ENCODE measurements at places on chromosomes 3 and 15.

DNA sequence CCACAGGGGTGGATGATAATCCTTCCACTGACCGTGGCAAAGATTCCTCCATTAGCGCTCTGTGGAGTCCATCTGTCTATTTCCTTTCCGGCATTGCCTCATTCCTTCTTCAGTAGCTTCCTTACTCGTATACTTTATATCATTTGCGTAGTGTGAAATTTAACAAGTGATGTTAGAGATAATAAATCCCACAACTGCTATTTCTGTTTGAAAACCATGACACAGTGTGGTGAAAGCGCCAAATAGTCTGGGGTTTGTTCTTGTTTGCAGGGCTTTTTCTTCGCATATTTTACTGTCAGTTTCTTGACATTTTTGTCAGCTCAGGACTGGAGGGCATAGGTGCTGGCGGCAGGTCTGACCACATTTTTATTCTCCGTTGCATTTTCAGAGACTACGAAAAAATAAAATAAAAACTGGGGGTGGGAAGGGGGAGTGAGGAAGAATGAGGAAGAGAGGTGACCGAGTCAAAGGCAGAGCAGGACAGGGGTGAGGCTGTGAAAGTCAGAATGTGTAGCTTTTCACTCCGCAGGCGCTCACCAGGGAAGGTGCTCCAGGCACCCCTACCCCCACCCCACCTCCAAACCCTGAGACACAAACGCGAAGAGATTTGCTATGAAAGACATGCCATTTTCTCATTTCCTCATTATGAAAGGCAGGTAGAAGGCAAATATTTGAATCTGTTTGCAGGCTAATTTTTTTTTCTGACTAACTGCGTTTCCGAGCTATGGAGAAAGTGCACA, 965.0 kb downstream of the MCTP2 start:
- DNase-seq: no peak

- DNase-seq: no peak
These were observed 648.9 kb upstream of the GBE1 start for GRCh38 chr3:82410366-82410765.

GRCh38 chr15:99114511-99115299, 9.8 kb downstream of the SYNM start:
- DNase-seq: no peak

DNA sequence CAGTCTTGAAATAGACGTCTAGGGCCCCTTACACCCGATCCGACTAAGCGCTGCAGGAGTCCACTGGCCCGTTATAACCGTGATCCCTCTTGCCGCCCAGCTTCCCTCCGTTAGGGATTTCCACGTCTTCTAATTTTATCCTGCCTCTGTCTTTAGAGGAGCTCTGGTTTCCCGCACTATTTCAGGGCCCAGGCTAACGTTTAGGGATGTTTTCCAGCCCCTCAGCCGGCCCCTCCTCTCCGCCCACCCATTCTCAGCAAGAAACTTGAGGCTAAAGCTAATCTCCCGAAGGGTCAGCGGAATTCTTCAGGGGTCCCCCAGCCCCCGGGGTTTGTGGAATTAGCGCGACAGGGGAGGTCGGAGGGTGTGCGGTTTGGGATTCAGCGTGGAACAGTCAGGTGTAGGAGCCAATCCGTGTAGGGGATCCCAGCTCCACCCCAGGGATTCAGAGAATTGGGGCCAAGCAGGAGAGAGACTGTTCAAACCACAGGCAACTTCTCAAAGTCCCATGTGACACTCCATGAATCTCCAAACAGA, 1.6 kb downstream of the PTX3 start:
- DNase-seq: peak; percentile 48

- no peak for DNase-seq
These were observed 25.8 kb downstream of the AQP9 start for GRCh38 chr15:58163985-58164384.

- DNase-seq: no peak
These were observed 379.7 kb upstream of the PROK2 start for GRCh38 chr3:72164635-72164978.

- no peak for DNase-seq
These were observed 95.9 kb upstream of the TNIK start for GRCh38 chr3:171556148-171556547.

- no peak for DNase-seq
These were observed 787.7 kb downstream of the NAALADL2 start for GRCh38 chr3:175646865-175647264.

DNA sequence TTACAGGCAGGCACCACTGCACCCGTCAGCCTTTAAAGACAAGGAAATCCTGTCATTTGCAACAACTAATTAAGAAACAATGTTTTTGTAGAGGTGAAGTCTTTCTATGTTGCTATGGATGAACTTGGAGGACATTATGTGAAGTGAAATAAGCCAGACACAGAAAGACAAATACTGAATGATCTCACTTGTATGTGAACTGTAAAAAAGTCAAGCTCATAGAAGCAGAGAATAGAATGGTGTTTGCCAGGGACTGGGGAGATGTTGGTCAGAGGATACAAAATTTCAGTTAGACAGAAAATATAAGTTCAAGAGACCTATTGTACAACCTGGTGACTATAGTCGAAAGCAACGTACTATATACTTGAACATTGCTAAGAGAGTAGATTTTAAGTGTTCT, 27.2 kb upstream of the ARPIN start:
- no peak for DNase-seq

DNA sequence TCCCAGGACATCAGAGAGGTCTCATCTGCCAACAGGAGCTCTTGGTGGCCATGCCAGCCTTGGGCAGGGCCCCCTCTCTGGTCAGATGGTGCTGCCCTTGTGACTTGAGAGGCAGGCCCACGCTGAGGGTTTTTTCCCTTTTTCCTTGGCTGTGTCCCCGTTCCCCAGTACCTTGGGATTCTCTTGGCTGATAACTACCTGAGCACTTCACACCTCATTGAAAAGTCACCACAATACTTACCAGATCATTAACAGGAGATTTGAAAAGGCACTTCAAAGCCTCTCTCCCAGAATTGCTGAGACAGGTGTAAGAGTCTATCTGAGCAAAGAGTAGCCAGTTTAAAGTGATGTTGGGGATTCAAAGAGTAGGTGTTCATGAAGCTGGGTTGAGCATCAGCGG, 15.1 kb upstream of the TMEM158 start:
- no peak for DNase-seq

- DNase-seq: no peak
These were observed 80.1 kb downstream of the RSL24D1 start for GRCh38 chr15:55116636-55117035.

DNA sequence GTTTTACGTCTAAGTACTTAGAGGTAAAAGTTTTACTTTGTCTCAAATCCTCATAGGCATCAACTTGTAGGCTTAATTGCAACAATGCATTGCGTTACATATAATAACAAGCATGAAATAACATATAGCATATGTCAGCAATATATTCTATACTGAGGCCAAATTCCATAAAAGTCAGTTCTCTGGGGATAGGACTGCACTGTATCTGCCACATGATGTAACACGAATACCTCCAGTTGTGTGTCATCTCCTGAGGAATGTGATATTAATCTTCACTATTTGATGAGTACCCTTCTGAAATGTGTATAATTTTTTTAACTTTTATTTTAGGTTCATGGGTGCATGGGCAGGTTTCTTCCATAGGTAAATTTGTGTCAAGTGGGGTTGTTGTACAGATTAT, 126.4 kb downstream of the IMPG2 start:
- peak; percentile 45 for DNase-seq

GRCh38 chr3:116111765-116112164, 333.5 kb downstream of the LSAMP start:
- DNase-seq: no peak

- no peak for DNase-seq
These were observed 17.1 kb downstream of the CYP19A1 start for GRCh38 chr15:51321316-51321715.

- no peak for DNase-seq
These were observed 43.2 kb downstream of the ADAMTS7 start for GRCh38 chr15:78768096-78768495.

- DNase-seq: no peak
These were observed 915 bp upstream of the KCTD6 start for GRCh38 chr3:58490860-58491501.

- no peak for DNase-seq
These were observed 36.5 kb upstream of the TIMP4 start for GRCh38 chr3:12195231-12195630.

DNA sequence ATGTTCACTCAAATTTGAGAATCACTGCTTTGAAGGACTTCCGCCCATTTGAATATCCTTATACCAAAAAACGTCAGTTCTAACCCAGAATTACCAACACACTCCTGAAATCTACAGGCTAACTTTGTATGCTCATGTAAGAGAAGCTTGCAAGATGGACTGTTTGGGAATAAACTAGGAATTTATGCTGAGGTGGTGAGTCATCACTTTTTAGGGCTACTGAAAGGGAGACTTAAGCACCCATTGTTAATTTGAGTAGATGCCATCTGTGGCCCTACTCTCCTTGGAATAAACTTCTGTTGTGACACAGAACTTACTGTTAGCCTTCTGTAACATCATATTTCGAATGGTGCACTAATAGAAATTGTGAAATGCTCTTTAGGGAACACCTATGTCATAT, 74.6 kb downstream of the FGF12 start:
- DNase-seq: no peak

- DNase-seq: no peak
These were observed 23.9 kb upstream of the PLSCR4 start for GRCh38 chr3:146274833-146275232.

DNA sequence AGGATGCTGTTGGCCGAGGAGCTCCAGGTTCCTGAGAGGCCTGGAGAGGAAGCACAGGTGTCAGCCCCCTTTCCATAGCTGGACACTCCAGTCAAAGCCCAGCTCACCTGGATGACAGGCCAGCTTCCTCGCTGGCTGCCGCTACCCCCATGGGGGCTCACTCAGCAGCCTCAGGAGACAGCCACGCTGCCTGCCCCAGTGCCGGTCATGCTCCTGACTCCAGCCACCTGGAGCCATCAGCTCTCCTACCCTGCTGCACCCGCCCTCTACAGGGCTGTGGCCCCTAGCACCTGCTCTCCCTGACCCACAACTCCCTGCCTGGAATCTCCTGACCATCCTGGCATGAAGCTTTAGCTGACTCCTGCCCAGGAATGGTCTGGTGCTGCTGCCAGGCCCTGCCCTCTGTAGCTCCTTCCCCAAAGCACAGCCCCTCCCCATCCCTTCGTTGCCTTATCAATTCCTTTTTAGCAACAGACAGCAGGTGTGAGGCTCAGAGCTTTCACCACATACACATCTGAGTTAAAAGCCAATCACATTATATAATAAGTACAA, 94.2 kb downstream of the NUP210 start:
- no peak for DNase-seq

DNA sequence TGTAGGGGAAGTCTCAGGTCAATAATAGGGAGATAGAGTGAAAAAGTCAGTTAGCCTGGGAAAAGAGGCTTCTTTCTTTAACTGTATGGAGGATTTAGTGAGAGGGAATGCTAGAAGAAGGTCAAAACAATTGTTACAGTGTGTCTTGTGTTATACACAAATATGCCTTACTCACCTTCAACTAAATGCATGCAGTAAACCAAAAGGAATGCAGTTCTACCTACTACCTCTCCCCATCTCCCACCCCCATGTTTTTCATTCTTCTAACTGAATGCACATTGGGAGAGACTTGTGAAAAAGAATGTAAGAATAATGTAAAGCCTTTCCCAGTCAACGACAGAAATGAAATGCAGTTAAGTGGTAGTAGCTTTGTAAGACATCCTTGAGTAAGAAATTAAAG, 33.8 kb downstream of the CCDC66 start:
- no peak for DNase-seq

- no peak for DNase-seq
These were observed 32.9 kb downstream of the AP3S2 start for GRCh38 chr15:89860891-89861290.

DNA sequence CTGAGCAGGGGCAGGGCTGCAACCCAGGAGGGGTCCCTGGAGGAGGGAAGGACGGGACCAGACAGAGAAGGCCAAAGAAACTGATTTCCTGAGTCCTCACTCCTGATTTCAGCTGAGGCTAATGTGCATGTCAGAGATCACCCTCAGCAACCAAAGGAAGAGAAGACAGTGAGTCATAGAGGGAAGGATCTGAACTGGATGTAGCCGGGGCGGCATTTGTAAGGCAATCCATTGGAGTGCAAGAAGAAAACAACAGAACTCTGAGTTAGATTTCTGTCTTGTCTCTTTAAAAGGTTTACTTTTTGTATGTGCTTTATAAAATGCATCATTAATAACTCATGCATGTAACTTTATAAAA, 105.3 kb upstream of the AGBL1 start:
- DNase-seq: peak; percentile 5

GRCh38 chr15:70557521-70558258, 205.7 kb downstream of the UACA start:
- DNase-seq: no peak

- no peak for DNase-seq
These were observed 22.3 kb upstream of the IL1RAP start for GRCh38 chr3:190491533-190492054.
